ENCODE measurements at places on chromosomes 4 and X. TPM values are rescaled to one million over a fixed set of nuclear protein-coding genes. Genes with fewer than 3 reads are reported as not detected.

DNA sequence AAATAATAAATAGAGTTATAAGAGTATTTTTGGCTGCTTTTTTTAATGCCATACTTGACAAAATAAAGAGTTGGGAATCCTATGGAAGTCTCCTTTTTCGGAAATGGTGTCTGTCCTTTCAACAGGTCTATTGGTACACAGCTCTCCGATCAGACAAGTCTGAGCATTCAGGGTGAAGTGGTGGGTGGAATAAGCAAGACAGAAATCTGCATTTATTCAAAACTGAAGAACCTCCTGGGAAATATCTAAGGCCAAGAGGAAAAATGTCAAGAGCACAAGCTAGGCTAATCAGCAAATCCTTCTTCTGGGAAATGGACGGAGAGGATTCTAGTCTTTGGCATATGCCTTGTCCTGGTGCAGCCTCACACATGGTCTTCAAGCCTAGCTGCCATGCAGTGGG, 309.0 kb downstream of the CENPC start:
- DNase-seq: no peak

GRCh38 chrX:131288738-131289511, at the start of gene IGSF1:
Gene IGSF1, minus strand, starts transcription at chrX:131289306. Its CDS starts 2,632 bp downstream, at chrX:131286674.
- DNase-seq: peak; percentile 20

DNA sequence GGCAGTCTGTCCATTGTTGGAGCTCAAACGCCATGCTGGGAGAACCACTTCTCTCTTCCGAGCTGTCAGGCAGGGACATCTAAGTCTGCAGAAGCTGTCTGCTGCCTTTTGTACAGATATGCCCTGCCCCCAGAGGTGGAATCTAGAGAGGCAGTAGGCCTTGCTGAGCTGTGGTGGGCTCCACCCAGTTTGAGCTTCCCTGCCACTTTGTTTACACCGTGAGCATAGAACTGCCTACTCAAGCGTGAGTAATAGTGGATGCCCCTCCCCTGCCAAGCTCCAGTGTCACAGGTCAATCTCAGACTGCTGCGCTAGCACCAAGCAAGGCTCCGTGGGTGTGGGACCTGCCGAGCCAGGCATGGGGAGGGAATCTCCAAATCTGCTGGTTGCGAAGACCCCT, 145.7 kb downstream of the VSIG4 start:
- DNase-seq: no peak

DNA sequence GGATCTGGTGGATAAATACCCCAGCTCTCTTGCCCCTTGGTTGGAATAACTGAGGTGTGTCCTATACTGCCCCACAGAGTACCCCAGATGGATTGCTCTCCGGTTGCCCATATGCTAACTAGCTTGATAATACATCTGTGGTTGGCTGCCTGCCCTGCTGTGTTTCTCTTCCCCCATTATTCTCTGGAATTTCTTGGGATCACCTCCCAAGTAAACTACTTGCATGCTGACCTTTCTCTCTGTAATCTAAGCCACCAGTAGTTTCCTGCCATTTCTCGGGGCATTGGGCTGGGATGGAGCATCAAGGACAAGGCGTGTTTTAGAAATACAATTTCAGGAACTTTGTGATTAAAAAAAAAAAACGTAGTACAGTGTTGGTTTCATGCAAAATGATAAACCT, 25.2 kb downstream of the PPP1R2C start:
- DNase-seq: peak; percentile 40

DNA sequence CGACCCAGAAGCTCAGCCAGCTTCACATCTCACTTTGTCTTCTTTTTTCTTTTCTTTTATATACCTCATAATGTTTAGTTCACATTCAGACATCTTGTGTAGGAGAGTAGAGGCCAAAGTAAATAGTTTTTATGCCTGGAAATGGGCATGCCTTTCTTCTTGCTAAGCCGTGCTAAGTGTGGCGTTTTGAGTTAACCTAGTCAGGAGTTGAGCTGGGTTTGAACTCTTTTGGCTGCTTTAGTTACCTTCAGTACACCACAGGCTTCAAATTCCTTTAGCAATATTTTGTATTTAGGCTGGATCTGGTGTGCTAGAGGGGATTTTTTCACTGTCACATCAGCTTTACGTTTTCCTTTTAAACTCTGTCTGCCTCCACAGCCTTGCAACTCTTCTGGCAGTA, 300.8 kb downstream of the ZNF674 start:
- DNase-seq: peak; percentile 65

- no peak for DNase-seq
Measured at GRCh38 chrX:15274946-15275345, 5.1 kb upstream of the ASB9 start.

GRCh38 chr4:10965196-10965595, 280.6 kb upstream of the CLNK start:
- no peak for DNase-seq

DNA sequence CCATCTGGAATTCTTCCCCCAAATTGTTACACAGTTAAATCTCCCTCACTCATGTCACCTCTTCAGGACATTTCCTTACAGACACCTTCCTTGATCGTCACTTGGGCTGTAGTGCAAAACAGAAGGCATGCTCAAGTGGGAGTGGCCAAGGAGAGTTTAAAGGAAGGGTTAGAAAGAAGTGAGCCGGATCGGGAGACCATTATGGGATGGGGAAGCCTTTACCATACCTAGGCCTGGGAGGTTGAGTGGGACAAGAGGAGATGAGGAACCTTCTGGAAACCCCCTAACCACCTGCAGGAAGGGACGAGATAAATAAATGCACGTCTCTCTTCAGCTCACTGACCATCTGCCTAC, 102.7 kb downstream of the UCHL1 start:
- no peak for DNase-seq

DNA sequence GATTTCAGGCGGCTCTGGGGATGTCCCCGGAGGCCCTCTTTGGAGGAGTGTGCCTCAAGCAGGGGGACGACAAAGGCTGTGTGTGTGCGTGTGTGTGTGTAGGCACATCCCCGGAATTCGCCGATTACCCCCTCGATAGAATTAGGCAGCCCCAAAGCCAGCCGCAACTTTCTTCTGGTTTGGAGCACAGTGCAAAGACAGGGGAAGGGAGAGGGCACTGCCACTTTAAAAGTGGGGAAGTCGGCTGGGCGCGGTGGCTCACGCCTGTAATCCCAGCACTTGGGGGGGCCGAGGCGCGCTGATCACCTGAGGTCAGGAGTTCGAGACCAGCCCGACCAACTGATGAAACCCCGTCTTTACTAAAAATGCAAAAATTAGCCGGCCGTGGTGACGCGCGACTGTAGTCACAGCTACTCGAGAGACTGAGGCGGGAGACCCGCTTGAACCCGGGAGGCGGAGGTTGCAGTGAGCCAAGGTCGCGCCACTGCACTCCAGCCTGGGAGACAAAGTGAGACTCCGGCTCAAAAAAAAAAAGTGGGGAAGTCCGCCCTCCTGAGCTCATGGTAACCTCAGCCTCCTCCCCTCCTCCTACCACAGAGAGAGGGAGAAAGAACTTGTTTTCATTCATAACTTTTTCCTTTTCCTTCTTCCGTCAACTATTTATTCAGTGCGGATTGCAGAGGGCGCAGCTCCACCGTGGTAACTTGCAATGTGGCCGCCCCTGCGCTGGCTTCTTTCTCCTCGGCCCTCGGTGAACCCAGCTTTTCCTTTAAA, 2.4 kb downstream of the SPRY1 start:
- DNase-seq: peak; percentile 68

GRCh38 chr4:148946271-148946670, 504.1 kb upstream of the NR3C2 start:
- no peak for DNase-seq

- no peak for DNase-seq
Measured at GRCh38 chrX:13235930-13236329, 83.9 kb downstream of the ATXN3L start.

The TMEM271 gene
- total RNA-seq: 6.2 TPM

Data from astrocyte (in vitro differentiated cells and primary cell).